ENCODE measurements at places on chromosomes 1 and 21.

- DNase-seq, result no peak
These were observed 18.1 kb upstream of the RCOR3 start for GRCh38 chr1:211241071-211241470.

GRCh38 chr1:231750818-231751362 lies 124.3 kb downstream of the DISC1 start:
- DNase-seq, result no peak

DNA sequence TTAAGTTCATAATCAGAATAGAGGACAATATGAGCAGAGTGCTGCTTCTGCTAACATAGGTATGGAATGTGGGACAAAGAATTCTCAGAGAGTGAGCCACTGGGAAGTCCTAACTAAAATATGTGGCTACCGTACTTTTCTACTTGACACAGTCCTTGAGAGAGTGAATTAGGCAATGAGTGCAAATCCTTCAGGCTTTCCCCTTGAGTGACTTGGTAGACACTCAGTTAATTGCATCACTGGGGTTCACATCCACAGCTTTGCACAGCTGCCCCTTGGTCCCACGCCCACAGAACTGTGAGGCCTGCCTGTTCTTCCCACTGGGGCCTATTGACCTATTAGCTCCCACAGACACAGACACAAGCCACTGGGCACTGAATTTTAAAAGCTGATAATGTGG lies 40.5 kb upstream of the PAXBP1 start:
- DNase-seq, result no peak

DNA sequence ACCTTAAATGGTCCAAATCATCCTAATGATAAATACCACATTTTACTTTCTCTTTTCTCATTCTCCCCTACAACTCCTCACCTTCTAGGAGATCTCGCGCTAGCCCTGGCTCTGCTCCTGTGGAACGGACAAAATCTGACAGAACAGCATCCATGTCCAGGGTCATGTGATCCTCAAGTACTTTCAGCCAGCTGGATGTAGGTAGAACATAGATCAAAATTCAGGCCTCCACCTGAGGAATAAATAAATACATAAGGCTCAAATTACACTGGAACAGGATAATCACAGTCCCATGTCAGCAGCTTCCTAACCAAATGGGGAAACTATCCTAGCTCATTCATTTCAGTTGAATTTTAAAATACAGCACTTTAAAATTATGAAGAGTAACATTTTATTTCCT lies 33.2 kb downstream of the OTUD7B start:
- DNase-seq, result no peak

DNA sequence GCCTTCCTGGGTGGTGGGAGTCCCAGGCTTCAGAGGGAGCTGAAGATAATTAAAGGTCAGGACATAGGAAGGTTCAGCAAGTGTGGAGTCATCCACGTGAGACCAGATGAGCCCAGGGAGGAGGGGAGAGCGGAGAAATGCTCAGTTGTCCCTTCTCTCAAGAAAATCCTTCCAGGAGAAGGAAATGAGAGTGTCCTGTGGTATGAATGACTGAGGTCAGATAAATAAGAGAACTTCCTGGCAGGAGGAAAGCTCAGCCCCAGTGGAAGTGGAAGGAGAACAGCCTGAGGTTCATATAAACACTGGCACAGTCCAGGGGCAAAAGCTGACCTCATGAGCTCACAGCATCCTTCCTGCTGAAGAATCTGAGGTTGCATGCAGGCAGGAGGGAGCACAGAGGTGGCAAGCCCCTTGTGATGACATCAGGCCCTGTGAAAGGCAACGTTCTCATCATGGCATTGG lies 97.6 kb downstream of the NAV1 start:
- DNase-seq, result no peak

Measured in activated B cell treated with CpG ODN at 0.5 μM for 24 hours (primary cell).